AG04449 (cell line): ENCODE measurements at places on chromosomes 7 and 10.

DNA sequence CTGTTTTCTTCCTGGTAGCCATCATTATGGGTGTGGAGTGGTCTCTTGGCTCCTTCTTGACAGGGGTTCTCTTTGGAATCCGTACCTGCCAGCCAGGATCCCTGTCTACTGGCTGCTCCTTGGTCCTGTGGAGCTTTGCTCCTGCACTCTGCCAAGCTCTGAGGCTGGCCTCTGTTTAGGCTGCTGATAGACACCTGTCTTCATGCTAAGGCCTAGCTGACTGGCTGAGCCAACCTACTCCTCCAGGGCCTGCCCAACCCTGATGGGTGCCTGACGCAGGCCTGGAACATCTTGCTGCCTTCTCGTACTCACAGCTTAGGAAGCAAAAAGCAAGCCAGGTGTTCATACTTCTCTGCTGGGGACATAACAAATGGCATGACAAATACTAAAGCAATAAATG, 333.6 kb upstream of the ZNF32 start:
- no peak for DNase-seq

GRCh38 chr7:90668992-90669391, 72.9 kb downstream of the CDK14 start:
- no peak for DNase-seq

GRCh38 chr7:127207230-127207629, 45.5 kb downstream of the GRM8 start:
- DNase-seq = no peak

DNA sequence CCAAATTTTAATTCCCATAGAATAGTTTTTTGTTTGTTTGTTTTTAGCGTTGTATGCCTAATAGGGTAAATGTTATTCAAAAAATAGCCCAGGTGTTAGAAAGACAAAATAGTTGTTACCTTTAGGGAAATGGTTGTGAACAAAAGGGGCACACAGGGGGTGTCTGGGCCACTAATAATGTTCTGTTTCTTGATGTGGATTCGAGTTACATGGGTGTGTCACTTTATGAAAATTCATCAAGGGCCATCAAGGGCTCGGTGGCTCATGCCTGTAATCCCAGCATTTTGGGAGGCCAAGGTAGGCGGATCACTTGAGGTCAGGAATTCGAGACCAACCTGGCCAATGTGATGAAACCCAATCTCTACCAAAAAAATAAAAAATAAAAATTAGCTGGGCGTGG, 531.8 kb upstream of the C7orf33 start:
- no peak for DNase-seq

DNA sequence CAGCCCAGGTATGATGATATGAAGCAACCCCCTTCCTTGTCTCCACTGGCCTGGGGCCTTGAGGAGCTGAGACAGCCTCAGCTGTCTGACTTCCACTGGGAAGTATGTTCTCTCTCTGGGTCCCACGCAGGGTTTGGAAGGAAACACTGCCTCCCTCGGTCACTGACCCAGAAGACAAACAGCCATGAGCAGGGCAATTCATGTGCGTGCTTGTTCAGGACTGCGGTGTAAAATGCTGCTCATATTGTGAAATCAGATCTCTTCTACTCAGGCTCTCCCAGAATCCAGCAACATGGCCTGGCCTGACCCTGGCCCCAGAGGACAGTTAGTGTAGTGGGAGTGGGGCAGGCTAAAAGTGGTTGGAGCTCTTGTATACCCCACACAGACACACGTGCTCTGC, 2.8 kb downstream of the CLCN1 start:
- DNase-seq = peak; percentile 29
